ENCODE measurements at places on chromosomes 4 and X.

GRCh38 chrX:101260435-101260834 is 30.7 kb downstream of the TAF7L start:
- DNase-seq, result peak; percentile 20

DNA sequence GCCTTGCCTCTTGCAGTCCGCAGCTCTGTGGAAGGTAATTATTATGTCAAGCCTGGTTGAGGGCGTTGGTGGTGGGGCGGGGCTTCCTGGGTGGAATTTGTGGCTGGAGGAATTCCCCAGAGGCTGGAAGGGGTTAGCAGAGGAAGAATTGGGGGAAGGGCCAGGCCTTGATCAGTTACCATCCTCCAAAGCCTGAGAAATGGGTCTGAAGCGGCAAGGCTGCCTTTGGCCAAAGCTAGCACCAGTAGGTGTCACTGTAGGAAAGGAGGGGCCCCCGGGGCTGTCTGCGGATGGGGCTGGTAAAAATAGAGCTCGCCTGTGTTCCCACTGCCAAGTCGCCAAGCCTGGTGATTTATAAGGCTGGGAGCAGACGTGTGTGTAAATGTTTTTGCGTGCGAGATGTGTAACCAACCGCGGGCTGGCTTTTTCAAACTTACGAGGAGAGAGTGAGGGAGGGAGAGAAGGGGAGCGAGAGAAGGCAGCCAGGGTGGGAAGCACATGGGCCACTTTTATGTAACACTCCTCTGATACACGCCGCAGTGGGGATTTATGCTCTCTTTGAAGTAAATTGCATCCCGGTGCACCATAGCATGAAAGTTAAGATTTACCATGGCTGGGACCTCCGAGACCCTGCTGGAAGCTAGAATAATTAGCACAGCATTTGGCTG is 367.0 kb downstream of the BCOR start:
- DNase-seq, result peak; percentile 54

DNA sequence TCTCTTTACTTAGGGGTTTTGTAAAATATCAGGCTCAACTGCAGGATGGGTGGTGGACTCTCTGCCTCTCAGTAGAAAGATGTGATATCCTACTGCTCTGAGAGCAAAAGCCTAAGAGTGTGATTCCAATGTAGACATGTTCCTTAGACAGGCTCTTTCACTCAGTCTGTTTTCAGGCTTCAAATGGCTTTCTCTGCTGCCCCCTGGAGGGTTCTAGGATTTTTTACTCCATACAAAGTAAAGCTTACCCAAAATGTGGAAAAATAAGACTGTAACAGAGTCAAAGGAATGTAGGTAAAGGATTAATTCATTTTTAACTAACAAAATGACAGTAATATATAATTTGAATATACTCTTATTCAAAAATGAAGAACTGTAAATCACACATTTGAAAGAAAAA is 32.1 kb downstream of the ZGRF1 start:
- no peak for DNase-seq

DNA sequence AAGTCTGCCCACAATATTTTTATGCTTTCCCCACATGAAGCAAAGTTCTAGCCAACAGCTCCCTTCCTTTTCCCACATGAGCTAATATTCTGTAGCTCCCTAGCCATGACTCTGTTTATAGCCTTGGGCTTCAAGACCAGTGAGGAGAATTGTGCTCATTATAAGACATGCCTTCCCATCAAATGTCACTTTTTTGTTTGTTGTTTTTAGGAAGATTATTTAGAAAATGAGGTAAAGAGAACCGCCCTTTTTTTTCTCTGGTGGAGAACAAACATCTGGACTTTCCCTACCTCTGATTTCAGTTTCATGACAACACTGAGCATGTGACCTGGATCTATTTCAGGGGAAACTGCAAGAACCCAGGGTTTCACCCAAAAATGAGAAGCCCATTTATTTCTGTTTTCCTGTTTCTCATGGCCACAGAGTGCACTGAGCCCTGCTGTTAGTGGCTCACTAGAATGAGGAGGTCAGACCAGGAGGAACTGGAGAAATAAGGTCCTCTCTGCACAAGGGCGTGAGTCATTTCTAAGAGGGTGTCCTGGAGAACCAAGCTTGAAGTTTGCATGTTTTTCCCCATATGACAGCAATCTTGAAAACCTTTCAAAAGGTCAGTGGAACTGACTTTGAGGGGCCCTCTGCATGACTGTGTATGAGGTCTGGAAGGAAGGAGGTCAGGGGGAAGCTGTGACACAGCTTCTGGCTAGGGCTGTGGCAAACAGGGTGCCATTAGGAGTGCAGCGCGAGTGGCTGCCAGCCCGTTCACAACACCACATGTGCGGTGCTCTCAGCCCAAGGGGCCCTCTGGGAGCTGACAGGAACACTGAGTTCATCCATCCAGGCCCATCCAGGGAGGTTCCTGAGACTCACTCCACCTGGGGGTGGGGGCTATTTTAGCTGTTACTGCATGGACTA is 55.2 kb downstream of the CHST7 start:
- DNase-seq, result no peak

DNA sequence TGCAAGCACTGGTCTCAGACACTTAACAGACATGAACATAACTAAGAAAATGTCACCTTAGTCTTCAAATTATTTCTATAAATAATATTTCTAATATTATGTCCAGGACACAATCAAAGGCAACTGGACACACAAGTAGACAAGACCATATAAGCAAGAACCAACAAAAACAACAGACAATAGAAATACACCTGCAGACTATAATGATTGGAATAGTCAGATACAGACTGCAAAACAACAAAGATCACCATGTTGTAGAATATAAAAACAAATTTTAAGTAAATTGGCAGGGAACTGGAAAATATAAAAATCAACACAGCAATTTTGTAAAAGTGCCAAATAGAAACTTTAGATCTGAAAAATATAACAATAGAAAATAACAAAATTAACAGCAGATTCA is 220.7 kb downstream of the CLCN4 start:
- no peak for DNase-seq

GRCh38 chr4:183288955-183289354 is 31.1 kb downstream of the CLDN22 start:
- DNase-seq, result no peak

- DNase-seq, result no peak
Measured at GRCh38 chrX:50071494-50071893, 129.3 kb downstream of the AKAP4 start.

GRCh38 chr4:110869862-110870572 is 247.1 kb upstream of the PITX2 start:
- DNase-seq, result no peak

GRCh38 chr4:153067376-153067775 is 131.3 kb downstream of the FHDC1 start:
- DNase-seq, result no peak

DNA sequence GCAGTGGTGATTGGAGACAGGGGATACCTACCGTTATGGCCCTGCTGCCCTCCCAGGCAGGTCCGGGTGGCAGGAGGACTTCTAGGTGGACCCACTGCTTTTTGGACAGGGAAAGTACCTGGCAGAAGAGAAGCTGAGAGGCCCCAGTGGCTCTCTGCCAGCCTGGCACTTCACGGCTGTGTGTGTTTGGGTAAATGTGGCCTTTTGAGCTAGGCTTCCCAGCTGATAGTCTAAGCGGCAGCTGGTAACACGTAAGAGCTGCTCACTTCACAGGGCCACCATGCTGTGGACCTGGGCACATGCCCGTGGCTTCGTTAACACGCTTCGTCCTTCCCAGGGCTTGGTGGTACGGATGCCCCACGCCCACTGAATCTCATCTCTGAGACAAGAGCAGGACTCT is 92.0 kb upstream of the CLCN4 start:
- DNase-seq, result no peak

- no peak for DNase-seq
Measured at GRCh38 chr4:10053635-10054453, 32.5 kb upstream of the SLC2A9 start.
